Uterine smooth muscle cell (primary cell): ENCODE measurements at places on chromosomes 11 and 22. TPM values are rescaled to one million over a fixed set of nuclear protein-coding genes. Genes with fewer than 3 reads are reported as not detected.

The SPI1 gene
- total RNA-seq: not detected in 2 replicates

The FOLR2 gene
- not detected in 2 replicates for total RNA-seq

The MS4A4A gene
- not detected in 2 replicates for total RNA-seq

The OR8G5 gene
- not detected in 2 replicates for total RNA-seq

The ABCG4 gene
- under 0.01 and 0.12 TPM in 2 replicates for total RNA-seq

The P2RY6 gene
- 0.12 TPM in 1 of 2 replicates, not detected in the other for total RNA-seq

The OR51F2 gene
- not detected in 2 replicates for total RNA-seq

The SYT9 gene
- 0.25 and 0.66 TPM in 2 replicates for total RNA-seq

The SIPA1 gene
- 20.6 and 30.1 TPM in 2 replicates for total RNA-seq

The PATE4 gene
- total RNA-seq: not detected in 2 replicates

The ACRV1 gene
- not detected in 2 replicates for total RNA-seq

The DEPDC7 gene
- 6.6 and 7.9 TPM in 2 replicates for total RNA-seq

The OR10A2 gene
- not detected in 2 replicates for total RNA-seq

The RAG2 gene
- not detected in 2 replicates for total RNA-seq

The CRYBB2 gene
- total RNA-seq: not detected in 2 replicates

The DDTL gene
- total RNA-seq: 0.44 and 0.87 TPM in 2 replicates

The MUC2 gene
- total RNA-seq: under 0.01 TPM in 1 of 2 replicates, not detected in the other

The LINC01488 gene
- total RNA-seq: not detected in 2 replicates

The RASL10A gene
- not detected in 2 replicates for total RNA-seq

The CREB3L1 gene
- 15.5 and 27.1 TPM in 2 replicates for total RNA-seq

The KRTAP5-7 gene
- total RNA-seq: 0.11 TPM in 1 of 2 replicates, not detected in the other

The APOL4 gene
- 0.11 and 0.12 TPM in 2 replicates for total RNA-seq

The SULT4A1 gene
- 0.12 TPM in 1 of 2 replicates, not detected in the other for total RNA-seq

The PNPLA3 gene
- 1.3 and 3.5 TPM in 2 replicates for total RNA-seq

The VWCE gene
- total RNA-seq: 0.11 and 0.62 TPM in 2 replicates
